ENCODE measurements at places on chromosomes 11 and 22.
A peak's percentile ranks its signal among the peaks of the same experiment; 100 is the strongest.

DNA sequence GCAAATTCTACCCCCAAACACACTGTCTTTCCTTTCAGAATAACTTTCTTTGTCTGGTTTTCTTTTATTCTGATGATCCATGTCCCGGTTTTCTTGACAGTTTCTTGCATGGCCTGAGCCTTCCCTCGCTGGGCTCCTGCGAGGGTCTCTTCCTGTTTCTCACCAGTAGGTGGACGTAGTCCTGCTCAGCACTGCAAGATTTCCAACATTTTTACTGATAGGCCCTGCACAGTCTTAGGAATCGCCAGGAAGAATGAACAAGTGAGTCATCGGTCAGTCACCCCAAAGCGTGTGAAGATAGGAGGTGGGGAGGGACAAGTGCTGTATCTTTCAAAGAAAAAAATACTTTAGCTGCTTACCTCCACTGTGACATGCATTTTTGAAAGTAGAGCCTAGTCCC lies 16.9 kb upstream of the KIRREL3 start:
- DNase-seq: no peak

DNA sequence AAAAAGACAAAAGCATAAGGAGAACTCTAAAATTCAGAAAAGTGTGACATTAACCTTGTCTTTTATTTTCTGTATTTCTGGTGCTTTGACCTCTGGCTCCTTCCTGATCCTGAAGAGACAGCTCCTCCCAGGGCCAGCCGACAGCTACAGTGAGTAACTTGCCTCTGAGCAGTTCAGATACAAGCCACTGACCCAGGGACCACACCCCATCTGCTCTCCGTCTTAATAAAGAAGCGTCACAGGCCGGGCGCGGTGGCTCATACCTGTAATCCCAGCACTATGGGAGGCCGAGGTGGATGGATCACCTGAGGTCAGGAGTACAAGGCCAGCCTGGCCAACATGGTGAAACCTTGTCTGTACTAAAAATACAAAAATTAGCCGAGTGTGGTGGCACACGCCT lies 6.5 kb downstream of the MLC1 start:
- DNase-seq: no peak

DNA sequence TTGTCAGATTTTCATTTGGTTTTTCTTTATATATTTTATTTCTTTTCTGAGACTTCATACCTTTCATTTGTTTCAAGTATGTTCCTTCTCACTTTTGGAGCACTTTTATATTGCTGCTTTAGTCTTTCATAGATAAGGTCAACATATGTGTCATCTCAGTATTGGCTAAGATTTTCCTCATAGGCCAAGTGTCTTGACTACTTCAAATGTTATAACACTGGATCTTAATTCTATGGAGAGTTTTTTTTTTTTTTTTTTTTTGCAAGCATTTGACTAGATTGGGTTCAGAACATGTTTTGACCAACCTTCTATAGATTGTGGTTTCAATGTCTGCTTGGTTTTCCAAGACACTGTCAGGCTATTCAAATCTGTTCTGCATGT lies 69.0 kb upstream of the NARS2 start:
- no peak for DNase-seq

DNA sequence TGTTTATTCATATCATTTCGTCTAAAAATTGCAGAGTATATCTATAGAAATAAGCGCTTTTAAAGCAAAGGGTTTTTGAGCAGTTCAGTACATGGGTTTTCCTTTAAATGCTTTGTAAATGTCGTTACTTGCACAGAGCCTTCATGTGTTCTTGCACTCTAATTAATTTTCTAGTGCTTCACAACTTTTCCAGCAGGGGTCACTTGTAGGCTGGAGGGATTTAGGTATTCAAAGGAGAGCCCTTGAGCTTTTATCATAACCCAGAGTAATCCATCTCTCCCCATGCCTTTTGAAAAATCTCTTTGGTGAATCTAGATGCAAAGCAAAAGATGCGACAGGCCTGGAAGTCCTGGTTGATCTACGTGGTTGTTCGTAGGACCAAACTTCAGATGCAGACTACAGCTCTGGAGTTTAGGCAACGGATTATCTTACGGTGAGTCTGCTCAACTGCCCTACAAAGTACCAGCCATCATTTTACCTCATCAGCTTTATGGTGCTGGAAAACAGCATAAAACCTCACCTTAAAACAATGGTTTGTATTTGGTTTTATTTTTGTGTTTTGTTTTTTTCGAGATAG lies 60.4 kb downstream of the SFI1 start:
- no peak for DNase-seq

DNA sequence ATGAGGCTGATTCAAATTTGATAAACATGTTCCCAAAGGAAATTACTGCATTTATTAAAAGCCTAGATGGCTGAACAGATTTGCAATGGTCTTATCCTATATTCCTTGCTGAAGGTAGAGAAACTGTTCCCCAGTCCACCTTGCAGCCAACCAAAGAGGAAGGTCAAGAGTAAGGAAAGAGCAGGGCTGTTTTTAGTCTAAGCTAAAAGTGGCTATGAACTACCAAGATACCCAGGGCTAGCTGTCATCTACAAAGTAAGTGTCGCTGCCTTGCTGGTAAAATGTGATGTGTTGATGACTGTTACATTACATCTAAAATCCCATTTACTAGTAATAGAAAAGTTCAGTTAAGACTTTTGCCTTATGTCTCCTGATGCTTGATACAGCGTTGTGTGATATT lies 290.1 kb upstream of the MPPED2 start:
- no peak for DNase-seq

GRCh38 chr11:68298659-68299516 lies 13.5 kb upstream of the LRP5 start:
- DNase-seq: no peak

- DNase-seq: no peak
Measured at GRCh38 chr11:103806130-103806895, 230.1 kb upstream of the DDI1 start.

DNA sequence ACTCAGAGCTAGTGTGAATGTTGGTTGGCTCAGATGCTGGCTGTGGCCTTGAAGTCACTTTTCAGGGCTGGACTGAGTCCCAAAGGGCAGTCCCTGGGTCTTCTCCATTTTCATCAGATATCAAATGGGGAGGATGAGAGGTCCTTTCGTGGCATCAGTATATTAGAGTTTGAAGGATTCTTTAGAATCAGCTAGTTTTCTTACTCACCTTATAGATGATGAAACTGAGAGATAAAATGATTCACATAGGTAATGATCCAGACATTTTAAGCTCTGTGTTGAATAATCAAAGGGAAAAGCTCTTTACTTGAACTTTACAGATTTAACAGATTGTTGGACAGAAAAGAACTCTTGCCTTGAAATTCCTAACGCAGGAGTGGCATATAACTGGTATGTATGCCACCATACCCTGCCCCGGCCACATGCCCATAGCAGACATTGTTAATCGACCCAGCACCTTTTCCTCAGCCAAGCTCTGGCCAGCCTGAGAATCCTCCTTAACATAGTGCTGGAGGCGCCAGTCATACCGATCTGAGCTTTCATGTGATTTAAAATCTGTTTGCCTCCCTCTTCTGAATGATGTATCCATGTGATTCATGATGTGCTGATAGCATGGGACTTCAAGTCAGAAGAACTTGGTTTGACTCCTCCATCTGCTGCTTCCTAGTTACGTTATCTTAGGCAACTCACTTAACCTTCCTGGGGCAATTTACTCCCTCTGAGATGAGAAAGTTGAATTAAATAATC lies 60.0 kb downstream of the BARX2 start:
- DNase-seq: no peak

DNA sequence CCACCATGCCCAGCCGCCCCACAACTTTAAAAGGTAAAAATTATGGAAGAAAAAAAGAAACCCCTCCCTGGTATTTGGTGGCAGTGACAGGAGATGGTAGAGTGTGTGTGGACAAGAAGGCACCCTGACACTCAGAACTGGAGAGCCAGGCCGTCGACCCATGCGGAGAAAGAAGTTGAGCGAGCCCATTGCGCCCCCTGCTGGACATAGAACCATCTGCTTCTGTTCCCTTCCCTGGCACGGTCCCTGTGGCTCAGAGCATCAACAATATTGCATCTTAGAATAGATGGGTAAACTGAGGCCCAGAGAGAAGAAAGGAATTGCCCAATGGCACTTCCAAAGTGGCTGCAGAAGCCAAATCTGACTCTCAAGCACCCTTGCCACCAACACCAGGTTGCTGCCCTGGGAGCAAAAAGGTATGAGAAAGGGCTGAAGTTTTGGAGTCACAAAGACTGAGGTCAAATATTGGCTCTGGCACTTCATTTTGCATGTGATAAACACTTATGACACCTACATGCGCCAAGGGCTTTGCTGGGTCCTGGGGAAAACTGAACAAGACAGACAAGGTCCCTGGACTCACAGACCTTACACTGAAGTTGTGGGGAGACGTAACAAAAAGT lies 8.6 kb downstream of the MRPL11 start:
- DNase-seq: no peak

DNA sequence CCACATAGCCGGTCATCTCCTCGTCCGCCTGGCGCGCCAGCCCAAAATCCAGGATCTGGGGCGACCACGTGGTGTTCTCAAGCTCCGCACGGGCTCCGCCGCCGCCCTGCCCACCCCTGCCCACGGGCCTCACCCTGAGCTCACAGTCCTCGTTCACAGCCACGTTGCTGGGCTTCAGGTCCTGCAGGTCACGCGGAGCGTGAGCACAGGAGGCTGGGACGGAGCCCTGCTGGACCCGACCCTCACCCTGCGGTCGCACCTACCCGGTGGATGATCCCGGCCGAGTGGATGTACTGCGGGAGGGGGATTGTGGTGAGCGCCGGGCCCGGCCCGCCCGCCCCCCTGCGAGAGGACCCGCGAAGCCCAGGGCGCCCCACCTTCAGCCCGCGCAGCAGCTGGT lies 3.2 kb downstream of the MAPK11 start:
- no peak for DNase-seq

DNA sequence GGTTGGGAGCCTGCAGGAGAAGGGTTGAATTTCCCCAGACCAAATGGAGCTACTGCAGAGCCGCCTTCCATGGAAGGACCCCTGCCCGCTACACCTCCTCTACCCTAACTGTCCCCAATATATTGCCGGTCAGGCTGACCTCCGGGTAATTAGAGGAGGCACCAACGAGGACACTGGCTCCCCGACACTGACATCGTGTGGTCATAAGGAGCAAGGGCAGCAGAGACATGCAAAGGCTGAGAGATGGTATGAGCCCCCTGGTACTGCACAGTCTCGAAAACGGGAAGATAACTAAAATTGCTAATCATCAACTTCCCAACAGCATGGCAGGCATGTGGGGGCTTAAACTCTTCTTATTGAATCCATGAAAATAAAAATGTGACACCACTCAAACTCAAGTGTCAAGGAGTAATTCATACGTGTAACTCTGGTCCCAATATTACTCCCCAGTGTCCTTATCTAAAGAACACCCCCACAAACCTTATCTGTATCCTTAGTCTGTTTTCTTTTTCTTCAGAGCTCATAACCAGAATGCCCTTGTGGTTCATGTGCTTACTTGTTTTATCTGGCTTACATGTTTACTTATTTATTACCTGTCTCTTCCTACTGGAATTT lies 4.4 kb downstream of the CAVIN3 start:
- peak; percentile 39 for DNase-seq
